ENCODE measurements at places on chromosomes 3 and 15. TPM values are rescaled to one million over a fixed set of nuclear protein-coding genes. Genes with fewer than 3 reads are reported as not detected.

DNA sequence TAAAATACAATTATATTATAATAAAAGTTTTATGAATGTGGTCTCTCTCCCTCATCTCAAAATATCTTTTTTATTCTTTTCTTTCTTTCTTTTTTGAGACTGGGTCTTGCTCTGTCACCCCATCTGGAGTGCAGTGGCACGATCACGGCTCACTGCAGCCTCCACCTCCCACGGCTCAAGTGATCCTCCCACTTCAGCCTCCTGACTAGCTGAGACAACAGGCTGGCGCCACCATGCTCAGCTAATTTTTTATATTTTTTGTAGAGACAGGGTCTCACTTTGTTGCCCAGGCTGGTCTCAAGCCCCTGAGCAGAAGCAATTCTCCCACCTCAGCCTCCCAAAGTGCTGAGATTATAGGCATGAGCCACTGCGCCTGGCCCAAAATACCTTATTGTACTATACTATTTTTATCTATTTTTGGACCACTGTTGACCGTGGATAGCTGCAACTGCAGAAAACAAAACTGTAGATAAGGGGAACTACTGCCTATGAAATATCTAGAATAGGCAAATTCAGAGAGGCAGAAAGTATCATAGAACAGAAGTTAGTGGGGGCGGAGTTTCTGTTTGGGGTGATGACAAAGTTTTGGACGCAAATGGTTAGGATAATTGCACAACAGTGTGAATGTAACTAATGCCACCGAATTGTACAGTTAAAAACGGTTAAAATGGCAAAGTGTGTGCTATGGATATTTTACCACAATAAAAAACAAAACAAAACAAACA, 66.6 kb downstream of the SLC12A8 start:
- DNase-seq, result no peak

- no peak for DNase-seq
Observed at GRCh38 chr3:188916934-188917401, 254.8 kb upstream of the TPRG1 start.

DNA sequence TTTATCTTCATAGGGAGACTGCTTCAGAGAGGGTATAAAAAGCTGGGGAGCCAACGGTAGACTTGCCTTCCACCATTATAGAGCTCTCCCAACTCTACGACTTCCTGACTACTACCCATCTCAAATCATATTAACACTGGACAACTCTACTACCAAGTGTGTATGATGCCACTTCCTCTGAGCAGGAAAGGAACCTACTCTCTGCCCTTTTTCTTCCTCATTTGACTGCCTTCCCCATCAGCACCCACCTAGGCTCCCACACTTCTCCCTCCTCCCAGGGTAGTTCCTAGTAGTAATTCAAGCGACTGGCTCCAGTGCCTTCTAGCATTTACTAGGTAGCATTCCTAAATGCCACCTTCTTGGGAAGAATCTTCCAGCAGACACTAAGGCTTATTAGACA, 24.5 kb upstream of the TBL1XR1 start:
- no peak for DNase-seq

DNA sequence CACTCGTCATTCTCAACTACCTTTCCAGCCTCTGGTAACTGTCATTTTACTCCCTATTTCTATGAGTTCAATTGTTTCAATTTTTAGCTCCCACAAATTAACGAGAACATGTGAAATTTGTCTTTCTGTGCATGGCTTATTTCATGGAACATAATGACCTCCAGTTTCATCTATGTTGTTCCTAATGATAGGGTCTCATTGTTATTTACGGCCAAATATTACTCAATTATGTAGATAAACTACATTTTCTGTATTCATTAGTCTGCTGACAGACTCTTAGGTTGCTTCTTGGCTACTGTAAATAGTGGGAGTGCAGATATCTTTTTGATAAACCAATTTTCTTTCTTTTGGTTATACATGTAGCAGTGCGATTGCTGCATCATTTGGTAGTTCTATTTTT, 374.9 kb upstream of the ROBO1 start:
- no peak for DNase-seq

- no peak for DNase-seq
Observed at GRCh38 chr3:77459926-77460325, 420.0 kb downstream of the ROBO2 start.

- no peak for DNase-seq
Observed at GRCh38 chr3:53694046-53694445, 152.2 kb downstream of the CHDH start.

DNA sequence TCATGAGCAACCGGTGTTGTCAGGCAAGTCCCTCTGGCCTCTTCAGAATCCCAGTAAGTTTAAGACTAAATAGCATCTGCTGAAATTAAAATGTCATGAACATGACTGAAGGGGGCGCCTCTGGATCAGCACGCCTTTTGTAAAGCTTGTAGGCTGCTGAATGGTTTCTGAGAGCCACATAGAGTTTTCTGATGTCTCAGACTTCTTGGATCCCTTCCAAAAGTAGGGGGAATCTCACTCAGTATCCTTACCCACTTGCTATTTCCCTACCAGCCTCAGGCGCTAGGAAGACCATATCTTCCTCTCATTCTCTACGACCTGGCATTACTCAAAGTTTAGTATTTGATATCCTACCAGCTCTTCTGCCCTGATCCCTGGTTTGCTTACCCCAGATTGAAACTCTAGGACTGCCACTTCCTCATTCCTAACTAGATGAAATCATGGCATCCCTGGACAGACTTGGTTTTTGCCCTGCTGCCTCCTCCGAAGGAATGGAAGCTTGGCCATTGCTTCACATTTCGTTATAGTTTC, 62.7 kb upstream of the CD47 start:
- no peak for DNase-seq

GRCh38 chr3:197368330-197368729, 69.9 kb upstream of the DLG1 start:
- DNase-seq, result no peak

GRCh38 chr3:5690904-5691532, 503.5 kb downstream of the EDEM1 start:
- DNase-seq, result no peak

DNA sequence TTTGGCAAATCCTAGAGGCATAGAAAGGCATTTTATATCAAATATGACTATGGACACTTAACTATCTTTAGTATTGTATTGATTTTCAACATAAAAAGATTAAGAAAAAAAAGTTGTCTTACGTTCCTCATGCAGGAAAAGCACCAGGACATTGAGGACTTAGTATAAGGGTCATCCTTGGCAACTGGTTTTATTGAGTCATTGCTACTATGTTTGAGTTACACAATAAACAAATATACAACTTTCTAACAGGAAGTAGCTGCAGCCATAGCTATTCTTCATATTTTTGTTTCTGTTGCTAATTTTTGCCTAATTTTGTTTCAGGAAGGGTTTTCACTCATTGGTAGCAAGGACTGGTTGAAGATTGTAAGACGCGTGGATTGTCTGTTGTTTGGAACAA, 93.0 kb downstream of the NPTN start:
- no peak for DNase-seq

DNA sequence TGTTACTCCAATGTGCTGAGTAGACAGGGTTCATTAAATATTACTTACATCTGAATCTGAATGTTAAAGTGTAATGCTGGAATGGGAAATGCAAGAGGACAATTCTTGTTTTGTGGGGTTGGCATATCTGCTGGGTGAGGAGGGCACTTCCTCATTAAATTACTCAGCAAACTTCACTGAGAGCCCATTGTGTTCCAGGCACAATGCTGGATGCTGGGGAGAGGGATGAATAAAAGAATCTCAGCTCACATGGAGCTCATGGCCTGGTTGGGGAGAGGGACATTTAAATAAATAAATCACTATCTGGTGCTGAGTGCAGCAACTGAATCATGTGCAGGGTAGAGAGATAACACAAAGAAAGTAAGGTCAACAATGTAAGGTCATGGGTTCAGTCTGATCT, 199.2 kb upstream of the CFAP20DC start:
- DNase-seq, result no peak

- DNase-seq, result no peak
Observed at GRCh38 chr15:100948430-100948762, 29.2 kb downstream of the LRRK1 start.

DNA sequence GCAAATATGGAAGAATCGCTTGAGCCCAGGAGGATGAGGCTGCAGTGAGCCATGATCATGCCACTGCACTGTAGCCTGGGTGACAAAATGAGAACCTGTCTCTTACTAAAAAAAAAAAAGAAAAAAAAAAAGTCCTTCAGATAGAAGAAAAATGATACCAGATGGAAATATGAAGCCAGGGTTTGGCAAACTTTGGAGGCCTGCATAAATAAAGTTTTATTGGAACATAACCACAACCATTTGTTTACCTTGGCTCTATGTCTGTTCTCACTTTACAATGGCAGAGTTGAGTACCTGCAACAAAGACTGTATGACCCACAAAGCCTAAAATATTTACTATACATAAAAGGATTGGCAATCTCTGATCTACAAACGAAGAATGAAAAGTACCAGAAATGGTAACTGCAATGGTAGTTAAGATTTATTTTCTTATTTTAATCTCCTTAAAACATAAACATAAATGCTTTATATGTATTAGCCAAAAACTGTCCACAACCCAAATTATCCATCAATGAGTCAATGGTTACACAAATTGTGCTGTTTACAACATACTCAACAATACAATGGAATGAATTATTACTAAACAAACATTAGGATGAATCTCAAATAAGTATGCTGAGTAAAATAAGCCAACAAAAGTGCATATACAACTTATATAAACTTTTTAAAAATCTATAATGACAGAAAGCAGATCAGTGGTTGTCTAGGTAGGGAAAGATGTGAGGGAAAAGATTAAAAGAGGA, 41.8 kb downstream of the GOLGB1 start:
- no peak for DNase-seq

GRCh38 chr3:41267975-41268640, 68.8 kb downstream of the CTNNB1 start:
- DNase-seq, result no peak

DNA sequence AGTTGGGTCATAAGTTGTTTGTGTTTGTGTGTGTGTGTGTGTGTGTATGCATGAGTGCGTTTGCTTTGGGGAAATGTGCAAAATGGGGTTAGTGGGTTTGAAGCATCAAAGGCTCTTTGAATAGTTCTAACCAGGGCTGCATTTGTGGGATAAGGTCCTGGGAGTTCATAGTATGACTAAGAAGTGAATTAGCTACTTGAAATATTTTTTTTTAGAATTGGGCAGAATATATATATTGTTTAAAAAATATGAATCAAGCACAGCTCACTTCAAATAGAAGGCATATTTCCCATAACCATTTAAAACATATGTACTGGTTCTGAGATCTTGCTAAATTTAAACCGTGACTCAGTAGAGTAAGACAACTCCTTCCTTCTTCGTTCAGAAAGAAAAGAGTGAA, 43.1 kb downstream of the IGF2BP2 start:
- no peak for DNase-seq

GRCh38 chr15:62457100-62457499, 292.0 kb upstream of the C2CD4B start:
- no peak for DNase-seq

- DNase-seq, result no peak
Observed at GRCh38 chr3:57074135-57074534, 13.7 kb downstream of the SPATA12 start.

DNA sequence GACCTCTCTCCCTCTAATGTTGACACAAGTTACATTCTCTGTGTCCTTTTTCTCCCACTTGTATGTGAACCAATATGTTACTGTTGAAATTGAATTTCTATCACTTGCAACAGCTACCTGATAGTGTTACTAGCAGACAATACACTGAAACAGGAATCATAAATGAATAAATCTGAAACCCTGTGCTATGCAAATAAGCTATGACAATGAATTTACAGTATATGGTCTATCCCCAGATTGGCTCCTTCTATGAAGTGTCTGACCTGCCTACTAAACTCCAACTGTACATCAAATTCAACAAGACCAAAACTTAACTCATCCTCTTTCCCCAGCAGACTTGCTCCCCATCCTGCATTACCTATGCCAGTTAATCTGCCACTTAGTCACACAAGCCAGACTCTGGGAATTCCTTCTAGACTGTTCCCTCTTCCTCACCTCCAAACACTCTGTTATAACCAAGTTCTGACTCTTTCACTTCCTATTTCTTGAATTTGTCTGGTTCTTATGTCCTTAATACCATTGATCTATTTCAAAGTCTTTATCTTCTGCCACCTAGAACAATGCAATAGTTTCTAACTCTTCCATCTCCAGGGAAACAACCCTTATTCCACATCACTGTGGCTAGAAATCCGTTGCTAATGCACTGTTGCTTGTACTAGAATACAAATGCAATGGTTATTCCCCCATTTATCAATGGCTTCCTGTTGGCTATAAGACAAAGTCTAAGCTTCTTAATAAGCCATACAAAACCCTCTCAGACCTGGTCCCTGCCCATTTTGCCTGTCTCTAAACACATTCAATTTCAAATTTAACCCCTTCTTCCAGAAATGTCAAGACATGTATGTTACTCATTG, 13.4 kb upstream of the ZNF639 start:
- no peak for DNase-seq

SUSD5 gene
- 0.05 TPM for total RNA-seq

PTH1R gene
- total RNA-seq, result 24.6 TPM

COL6A5 gene
- total RNA-seq, result not detected

CFAP100 gene
- not detected for total RNA-seq

LNP1 gene
- total RNA-seq, result 2.1 TPM

PRR20G gene
- total RNA-seq, result not detected

GATM gene
- total RNA-seq, result 570 TPM

KLHL40 gene
- not detected for total RNA-seq

CPA3 gene
- total RNA-seq, result 0.25 TPM

Data from left lobe of liver (tissue), 2 donors.